ENCODE measurements at places on chromosomes 4 and X.

- peak; percentile 52 for DNase-seq
Observed at GRCh38 chr4:44447563-44448504, 775 bp downstream of the KCTD8 start.

DNA sequence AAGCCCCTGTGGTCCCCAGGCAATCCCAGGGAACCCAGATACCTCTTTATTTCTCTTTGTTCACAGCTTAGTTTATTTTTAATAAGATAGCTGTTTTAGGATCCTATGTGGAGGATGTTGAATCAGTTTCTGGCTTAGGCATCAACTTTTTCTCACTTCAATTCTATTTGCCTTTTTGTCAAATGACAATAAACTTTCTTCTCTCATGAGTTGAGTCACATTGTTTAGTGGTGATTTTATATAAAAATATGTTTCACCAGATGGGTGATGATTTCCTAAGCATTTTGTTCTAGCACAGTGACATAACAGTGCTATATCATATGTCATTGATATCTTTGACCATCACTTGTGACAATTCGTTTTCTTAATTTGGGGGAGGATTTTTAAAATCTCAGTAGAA, 198.1 kb upstream of the PUDP start:
- DNase-seq = no peak

DNA sequence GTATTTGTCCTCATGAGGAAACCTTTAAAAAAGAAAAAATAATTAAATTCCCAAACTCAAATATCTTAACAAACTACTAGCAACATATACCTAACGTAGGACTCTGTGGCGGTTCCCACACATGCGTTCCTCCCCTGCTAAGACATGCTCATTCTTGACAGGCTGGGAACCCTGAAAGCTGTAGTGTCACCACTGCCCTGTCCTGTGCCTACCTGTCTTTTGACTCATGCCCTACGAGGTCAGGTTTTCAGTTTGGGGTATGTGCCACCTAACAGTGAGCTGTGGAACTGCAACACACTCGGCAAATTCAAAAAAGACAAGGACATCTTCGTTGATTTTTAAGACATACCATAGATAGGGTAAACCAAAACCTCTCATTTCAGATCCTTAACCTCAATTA, 17.8 kb downstream of the IDS start:
- DNase-seq = no peak

GRCh38 chrX:109448282-109448938, 33.5 kb downstream of the GUCY2F start:
- peak; percentile 41 for DNase-seq

DNA sequence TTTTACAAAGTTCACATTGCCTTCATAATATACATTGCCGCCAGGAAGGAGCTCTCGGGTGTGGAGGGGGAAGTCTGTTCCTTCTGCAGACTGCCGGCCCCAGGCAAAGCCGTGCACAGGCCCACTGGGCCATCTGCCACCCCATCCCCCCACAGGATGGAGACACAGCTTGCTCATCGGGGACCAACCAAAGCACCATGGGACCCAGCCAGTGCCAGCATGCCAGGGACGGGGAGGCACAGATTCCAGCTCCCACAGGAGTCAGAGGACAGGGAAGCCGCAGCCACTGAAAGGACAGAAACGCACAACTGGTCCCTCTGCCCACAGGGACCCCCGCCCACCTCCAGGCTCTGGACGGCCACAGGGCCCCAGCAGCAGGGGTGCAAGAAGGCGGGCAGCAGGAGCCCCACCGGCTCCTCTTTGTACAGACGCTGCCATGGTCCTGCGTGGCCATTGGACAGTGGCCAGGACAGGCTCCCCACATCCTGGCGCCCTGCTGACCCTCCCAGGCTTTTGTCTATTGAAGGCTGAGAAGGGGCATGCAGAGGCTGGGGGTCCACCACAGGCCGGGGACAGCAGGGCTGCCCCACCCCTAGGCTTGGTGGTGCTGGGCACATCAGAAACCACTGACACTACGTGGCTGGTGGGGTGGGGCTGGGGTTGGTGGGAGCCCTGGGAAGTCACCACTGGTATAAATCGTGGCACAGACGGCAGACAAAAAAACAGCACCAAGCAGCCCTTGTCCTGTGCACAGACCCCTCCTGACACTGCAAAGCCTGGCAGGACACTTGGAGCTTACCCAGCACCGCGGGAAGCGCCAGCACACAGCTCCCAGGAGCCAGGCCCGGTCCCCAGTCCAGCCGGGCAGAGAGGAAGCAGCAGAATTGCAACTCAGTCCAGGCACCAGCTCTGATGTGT, 89.0 kb downstream of the FAM53A start:
- DNase-seq = no peak

- DNase-seq = no peak
Observed at GRCh38 chr4:175309041-175309440, 390.9 kb downstream of the ADAM29 start.

- DNase-seq = no peak
Observed at GRCh38 chrX:128676651-128677050, 624.4 kb upstream of the ACTRT1 start.

DNA sequence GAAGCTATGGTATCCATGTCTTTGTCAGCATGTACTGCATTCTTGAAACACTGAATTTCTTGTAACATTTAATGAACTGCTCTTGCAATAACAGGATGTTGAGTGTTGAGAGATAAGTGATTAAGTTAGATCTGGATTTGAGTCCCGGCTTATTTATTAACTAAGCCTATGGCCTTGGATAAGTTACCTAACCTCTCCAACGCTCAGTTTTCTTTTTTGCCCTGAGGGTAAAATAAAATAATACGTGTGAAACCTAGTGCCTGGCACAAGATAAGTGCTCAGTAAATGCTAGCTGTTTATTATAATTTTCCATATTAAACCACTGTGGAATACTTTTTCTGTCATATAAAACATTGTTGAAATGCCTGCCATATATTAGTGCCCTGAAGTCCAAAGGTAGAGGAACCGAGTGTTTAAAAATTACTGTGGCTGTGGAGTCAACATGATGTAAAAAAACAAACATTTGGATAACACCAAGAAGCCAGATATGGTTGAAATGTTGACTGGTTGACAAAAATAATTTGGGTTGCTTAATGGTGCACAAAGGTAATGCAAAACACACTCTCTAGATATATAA, 58.6 kb upstream of the ALB start:
- DNase-seq = no peak

- no peak for DNase-seq
Observed at GRCh38 chr4:13413729-13414437, 70.3 kb downstream of the RAB28 start.

GRCh38 chrX:57977992-57978391, 67.7 kb upstream of the ZXDA start:
- DNase-seq = no peak
